ENCODE measurements at places on chromosomes 1 and 21.

GRCh38 chr1:243316366-243316989, 60.6 kb downstream of the SDCCAG8 start:
- no peak for DNase-seq

DNA sequence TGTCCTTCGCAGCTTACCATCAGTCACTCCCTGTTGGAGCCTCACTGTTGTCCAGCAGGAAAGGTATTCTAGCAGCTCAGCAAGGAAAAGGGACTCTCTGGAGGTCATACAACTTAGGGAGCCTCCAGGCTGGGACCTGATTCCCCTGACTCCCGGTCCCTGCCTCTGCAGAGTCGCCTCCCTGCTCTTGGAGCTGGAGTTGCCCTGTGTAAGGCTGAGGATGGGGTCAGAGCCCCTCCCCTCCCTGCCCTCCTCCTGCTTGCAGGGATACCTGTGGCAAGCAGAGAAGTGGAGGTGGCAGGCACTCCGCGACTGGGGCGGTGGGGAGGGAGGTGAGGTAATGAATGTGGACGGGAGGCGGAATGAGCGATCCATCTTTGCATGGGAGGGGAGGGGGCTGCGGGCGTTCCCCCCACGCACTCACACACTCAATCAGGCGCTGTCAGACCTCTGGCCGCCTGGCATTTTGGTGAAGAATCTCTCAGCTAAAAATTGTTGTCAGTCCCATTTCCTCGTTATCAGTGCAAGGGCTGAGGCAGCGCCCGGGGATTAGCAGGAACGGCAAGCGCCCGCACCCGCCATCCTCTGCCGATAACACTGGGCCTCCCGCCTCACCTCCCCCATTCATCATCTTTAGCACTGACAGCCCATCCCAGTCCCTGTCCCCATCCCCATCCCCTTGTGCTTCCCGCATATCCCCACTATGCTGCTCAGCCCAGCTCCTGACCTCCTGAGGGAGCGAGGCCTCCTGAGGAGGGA, 64.3 kb downstream of the TMEM53 start:
- DNase-seq: no peak

GRCh38 chr1:30976143-30976542, 67.6 kb upstream of the SDC3 start:
- DNase-seq: peak; percentile 69

DNA sequence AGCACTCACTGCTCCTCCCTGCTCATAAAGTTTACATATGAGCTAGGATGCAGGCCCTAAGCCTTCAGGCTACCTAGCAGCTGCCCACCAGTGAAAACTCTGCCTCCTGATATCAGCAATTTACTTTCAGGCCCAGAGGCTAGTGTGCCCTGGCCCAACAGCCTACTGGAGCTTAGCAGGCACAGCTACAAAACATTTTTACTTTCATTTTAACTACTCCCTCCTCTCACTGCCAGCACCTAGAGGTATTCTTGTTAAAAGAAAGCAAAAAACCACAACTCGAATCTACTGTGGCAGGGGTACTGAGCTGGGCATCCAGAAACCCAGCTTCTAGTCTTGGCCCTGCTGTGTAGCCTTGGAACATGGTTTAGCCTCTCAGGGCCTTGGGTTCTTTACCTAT, 5.8 kb upstream of the LORICRIN start:
- no peak for DNase-seq

GRCh38 chr1:111629190-111629954, 9.8 kb downstream of the RAP1A start:
- no peak for DNase-seq

DNA sequence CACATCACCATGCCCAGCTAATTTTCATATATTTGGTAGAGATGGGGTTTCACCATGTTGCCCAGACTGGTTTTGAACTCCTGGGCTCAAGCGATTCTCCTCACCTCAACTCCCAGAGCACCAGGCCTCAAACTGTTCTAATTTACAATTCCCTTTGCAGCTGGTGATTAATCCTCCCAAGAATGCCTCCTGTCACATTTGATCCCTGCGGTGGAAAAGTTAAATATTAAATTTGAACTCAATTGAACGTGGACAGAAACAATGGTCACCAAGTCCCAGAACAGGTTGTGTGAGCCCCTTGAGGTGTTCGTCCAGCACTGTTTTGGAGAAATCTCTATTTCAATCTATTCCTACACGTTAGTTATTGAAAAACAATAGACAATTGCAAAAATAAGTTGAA, 2.0 kb upstream of the ANKRD35 start:
- peak; percentile 40 for DNase-seq

GRCh38 chr1:169491845-169492281, 6.1 kb upstream of the SLC19A2 start:
- no peak for DNase-seq

GRCh38 chr1:16612332-16613172, 812 bp downstream of the NBPF1 start:
- DNase-seq: peak; percentile 98

- peak; percentile 43 for DNase-seq
Measured at GRCh38 chr1:15210651-15211375, 36.2 kb upstream of the FHAD1 start.

DNA sequence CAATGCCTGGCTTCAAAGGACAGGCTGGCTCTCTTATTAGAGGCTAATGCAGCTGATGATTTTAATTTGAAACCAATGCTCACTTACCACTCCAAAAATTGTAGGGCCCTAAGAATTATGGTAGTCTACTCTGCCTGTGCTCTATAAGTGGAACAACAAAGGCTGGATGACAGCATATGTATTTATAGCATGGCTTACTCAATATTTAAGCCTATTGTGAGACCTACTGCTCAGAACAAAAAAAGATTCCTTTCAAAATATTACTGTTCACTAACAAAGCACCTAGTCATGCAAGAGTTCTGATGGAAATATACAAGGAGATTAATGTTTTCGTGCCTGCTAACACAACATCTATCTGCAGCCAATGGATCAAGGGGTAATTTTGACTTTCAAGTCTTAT, 73.8 kb upstream of the DUSP10 start:
- no peak for DNase-seq

GRCh38 chr1:15543589-15544568, 17.2 kb downstream of the DNAJC16 start:
- peak; percentile 91 for DNase-seq

DNA sequence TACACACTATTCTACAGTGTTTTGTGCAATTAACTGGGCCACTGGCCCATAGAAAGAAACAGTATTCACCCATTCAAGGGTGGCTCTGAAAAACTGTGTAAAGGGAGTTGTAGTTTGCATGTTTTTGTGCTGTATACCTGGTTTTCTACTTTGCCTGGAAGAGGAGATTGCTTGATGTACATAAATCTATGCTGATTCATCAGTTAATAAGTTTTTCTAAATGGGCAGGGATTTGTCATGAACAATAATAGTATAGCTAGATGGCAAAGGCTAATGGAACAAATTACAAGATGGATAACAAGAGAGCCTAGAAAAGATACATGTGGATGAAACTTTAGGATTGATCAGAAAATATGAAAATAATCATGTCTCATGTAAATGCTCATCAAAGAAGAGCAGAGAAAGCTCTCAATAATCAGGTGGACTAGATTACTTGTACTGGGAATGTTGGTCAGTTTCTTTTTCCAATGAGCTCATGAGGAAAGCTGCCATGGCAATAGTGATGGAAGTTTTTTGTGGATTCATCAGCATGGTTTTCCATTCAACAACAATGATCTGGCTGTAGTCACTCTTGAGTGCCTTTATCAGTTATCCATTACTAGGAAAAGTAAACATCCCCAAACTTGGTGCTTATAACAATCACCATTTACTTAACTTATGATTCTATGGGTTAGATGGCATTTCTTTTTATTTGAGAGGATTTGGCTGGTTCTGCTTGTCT, 602.8 kb downstream of the BRINP3 start:
- no peak for DNase-seq

DNA sequence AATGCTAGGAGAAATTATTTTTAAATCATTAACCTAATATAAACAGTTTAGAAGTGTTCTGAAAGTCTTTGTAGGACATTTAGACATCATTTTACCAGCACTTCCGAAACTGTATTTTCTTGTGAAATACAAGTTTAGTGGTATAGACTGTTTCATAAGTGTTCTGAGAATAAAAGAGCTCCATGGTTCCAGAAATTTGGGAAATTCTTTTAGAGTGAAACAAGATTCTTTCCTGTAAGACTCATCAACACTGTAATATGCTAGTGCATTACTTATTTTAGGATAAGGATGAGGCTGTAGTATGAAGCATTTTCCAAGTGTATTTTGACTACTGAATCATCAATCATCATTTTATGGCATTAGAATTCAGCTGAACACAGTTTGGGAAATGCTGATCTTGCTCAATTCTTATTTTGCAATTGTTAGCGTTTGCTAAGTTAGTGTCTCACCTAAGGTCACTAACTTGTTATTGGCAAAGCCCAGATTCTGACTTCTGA, 73.4 kb downstream of the CEP350 start:
- DNase-seq: peak; percentile 85

All from choroid plexus epithelial cell (primary cell).